PC-9 (cell line): ENCODE measurements at places on chromosomes 12 and 14. TPM values are rescaled to one million over a fixed set of nuclear protein-coding genes. Genes with fewer than 3 reads are reported as not detected.

DNA sequence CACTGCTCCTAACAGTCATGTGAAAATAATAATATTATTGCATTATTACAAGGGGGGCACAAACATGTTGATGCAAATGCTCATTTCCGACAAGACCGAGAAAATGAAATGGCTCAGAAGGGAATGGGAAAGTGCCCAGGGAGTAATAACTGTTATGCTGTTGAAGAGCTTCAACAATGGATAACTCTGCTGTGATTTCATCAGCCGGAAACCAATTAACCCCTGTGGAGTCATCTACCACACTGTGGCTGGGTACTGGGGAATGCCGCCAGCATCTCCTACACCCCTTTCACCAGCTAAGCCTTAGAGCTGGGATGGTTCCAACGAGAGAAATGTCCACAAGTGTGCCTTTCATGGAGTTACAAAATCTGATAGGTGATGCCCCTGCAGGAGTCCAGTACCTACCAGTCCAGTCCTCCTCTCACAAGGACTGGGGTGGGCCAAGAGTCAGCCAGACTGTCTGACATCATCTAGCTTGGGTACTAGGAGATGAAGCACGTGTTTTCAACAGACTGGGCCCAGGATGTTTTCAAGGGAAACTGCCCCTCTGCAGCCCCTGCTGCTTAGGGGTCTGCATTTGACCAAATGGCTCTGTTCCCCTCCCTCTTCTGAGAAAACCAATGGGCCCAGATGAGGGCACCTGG is 509.3 kb upstream of the CCDC196 start:
- H3K4me3 ChIP-seq = no peak overlapping the region
- no peaks in the 10 kb centered on the region for H3K27me3 ChIP-seq
- H3K4me1 ChIP-seq = no peaks in the 10 kb centered on the region
- no peaks in the 10 kb centered on the region for H3K36me3 ChIP-seq
- no peak overlapping the region for H3K27ac ChIP-seq
- DNase-seq = no peak

Gene KRT71
- not detected in 2 replicates for total RNA-seq

DNA sequence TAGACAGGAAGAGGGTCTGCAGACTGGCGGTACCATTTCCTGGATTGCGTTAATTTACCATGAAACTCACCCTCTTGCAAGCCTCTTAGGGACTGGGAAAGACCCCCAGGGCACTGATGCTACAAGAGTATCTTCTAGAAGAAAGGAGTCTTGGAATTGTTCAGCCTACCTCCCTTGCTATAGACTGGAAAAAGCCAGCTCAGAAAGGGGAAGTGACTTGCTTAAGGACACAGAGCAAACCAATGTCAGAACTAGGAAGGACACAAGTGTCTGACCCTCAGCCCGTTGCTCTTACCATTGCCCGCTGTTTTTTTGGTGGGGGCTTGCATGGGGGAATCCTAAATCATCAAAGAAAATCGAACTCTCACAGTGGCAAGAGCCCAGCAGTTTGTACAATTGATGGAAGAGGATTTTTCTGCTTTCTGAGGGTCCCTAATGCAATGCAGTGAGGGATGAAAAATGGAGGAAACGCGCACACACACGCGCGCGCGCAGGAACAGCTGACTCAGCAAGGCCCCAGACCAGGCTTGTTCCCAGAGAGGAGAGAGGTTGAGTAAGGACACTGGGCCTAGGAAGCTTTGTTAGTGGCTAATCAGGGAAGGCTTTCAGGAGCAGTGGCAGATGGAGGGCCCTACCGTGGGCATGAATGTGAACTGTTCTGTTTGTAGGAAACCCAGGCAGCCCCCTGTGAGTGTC is 50.9 kb downstream of the RIN3 start:
- H3K4me3 ChIP-seq = no peak overlapping the region
- peaks cover 52% of the 10 kb centered on the region for H3K4me1 ChIP-seq
- peak overlapping the region; percentile 87 for H3K27ac ChIP-seq
- no peaks in the 10 kb centered on the region for H3K27me3 ChIP-seq
- DNase-seq = no peak

GRCh38 chr12:124404162-124404784 is 109.4 kb downstream of the RFLNA start:
- no peak overlapping the region for H3K27ac ChIP-seq
- no peak overlapping the region for H3K4me3 ChIP-seq
- H3K4me1 ChIP-seq = no peaks in the 10 kb centered on the region
- no peak for DNase-seq

- no peaks in the 10 kb centered on the region for H3K4me1 ChIP-seq
- DNase-seq = no peak
- H3K36me3 ChIP-seq = 0 out of 2 replicates have a peak, but pooled peaks cover 3% of the 10 kb centered on the region
- no peak overlapping the region for H3K4me3 ChIP-seq
- H3K27ac ChIP-seq = no peak overlapping the region
Measured at GRCh38 chr14:30960216-30960615, 65.2 kb upstream of the AP4S1 start.

Gene LIN7A
- total RNA-seq = not detected in 2 replicates

DNA sequence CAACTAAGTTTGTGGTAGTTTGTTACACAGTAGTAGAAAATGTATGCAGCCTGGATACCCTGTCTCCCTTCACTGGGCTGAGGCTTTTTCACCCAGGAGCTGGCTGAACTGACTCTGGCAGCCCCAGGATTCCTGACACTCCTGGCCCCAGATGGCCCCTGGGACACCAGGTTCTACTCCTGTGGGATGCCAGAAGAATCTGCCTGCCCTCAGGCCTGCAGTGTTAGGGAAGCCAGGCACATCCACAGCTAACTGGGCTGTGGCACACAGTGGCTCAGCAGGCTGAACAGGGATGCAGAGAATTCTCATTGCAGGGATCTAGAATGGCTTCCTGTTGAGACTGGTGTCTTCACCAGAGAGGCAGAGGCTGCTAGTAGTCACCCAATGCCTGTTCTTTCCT is 8.5 kb downstream of the IFI27 start:
- no peaks in the 10 kb centered on the region for H3K4me1 ChIP-seq
- DNase-seq = no peak

DNA sequence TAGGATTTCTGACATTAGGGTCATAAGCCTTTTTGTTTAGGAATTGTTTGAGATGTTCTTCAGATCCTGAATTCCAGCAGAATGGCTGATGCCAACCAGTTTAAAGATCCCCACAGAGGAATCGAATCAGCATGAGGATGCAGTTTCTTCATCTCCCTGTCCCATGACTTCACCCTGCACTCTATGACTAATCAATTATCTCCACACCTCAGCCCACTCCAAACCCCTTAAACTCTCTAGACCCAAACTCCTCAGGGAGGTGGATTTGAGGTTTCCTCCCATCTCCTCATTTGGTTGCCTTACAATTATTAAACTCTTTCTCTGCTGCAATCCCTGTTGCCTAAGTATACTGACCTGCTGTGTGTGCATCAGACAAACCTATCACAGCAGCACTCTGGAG is 86.5 kb upstream of the CRY1 start:
- no peaks in the 10 kb centered on the region for H3K4me1 ChIP-seq
- DNase-seq = no peak
- H3K4me3 ChIP-seq = no peak overlapping the region
- H3K27me3 ChIP-seq = no peaks in the 10 kb centered on the region
- no peak overlapping the region for H3K27ac ChIP-seq
- no peaks in the 10 kb centered on the region for H3K36me3 ChIP-seq

Gene PPP1R1A
- not detected in 2 replicates for total RNA-seq

DNA sequence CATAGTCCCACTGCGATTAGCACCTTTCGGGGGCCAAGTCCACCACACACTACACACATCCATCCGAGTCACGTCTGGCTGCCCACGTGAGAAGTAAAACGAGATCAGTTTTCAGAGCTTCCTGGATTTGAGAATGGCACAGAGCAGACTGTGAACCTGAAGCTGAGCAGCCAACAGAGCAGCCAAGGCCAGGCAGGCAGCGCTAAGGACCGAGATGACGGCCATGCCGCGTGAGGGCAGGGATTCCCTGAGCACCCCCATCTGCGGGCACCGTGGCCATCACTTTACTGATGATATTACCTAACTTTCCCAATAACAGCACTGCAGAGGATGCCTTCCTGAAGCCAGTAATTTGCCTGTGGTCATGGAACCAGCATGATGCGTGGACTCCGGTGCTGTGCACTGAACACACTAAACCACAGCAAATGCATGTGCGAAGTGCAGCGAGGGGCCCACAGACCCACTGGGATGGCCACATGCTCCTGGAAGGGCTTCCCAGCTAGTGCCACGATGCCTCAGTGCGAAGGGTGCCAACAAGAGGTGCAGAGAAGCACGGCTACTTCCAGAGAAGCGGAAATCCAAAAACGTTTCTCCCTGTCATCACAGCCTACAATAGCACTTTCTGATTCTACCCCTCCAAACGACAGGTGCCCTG is 56.0 kb downstream of the RNF34 start:
- no peak overlapping the region for H3K4me3 ChIP-seq
- peaks cover 21% of the 10 kb centered on the region for H3K4me1 ChIP-seq
- no peaks in the 10 kb centered on the region for H3K36me3 ChIP-seq
- no peak overlapping the region for H3K27ac ChIP-seq
- DNase-seq = no peak

DNA sequence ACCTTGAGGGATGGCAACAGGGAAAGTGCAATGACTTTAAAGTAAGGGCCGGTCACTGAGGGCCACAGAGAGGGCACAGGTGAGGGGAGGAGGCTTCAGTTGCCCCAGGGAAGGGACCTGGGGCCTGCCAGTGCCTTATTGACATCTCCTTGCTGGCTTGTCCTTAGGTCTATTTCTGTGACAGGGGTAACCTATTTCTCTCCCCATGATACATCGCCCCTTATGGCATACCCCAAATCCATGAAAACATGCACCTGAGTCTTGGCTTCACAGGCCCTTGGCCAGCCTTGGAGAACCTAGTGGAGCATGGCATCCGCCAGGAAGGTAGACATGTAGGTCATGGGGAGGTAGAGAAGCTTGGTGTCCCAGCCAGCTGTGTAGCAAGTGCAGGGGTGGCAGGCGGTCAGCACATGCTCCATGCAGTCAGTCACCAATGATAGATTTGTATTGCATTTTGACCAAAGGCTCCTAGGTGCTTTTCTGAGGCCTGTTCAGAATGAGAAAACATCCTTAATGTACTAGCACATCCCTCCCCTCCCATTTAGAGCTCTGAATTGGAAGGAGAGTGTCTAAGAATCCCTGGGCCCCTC is 23.6 kb upstream of the RDH16 start:
- no peaks in the 10 kb centered on the region for H3K36me3 ChIP-seq
- DNase-seq = no peak
- H3K27ac ChIP-seq = no peak overlapping the region

- DNase-seq = no peak
- H3K4me1 ChIP-seq = peaks cover 15% of the 10 kb centered on the region
Measured at GRCh38 chr12:57840726-57841125, 5.8 kb downstream of the CTDSP2 start.

DNA sequence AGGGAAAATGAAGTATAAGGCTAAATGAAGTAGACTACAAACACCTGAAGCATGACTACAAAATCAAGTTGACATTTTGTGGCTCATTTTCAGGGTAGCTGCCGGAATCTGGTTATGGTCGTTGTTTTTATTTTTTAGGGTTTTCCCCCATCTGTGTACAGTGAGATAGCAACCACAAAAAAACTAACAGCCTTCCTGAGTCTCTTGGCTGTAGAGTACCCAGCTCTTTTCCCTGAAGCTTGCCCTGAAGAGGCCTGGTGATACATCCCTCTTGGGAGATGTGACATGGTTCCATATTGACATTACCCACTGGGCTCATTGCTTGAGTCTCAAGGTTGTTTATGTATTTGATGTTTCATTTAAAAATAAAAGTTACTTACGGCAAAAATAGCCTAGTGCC is 424.0 kb downstream of the ZFP36L1 start:
- H3K27me3 ChIP-seq = no peaks in the 10 kb centered on the region
- H3K4me3 ChIP-seq = no peak overlapping the region
- peaks cover 12% of the 10 kb centered on the region for H3K4me1 ChIP-seq
- no peak overlapping the region for H3K27ac ChIP-seq
- no peaks in the 10 kb centered on the region for H3K36me3 ChIP-seq

DNA sequence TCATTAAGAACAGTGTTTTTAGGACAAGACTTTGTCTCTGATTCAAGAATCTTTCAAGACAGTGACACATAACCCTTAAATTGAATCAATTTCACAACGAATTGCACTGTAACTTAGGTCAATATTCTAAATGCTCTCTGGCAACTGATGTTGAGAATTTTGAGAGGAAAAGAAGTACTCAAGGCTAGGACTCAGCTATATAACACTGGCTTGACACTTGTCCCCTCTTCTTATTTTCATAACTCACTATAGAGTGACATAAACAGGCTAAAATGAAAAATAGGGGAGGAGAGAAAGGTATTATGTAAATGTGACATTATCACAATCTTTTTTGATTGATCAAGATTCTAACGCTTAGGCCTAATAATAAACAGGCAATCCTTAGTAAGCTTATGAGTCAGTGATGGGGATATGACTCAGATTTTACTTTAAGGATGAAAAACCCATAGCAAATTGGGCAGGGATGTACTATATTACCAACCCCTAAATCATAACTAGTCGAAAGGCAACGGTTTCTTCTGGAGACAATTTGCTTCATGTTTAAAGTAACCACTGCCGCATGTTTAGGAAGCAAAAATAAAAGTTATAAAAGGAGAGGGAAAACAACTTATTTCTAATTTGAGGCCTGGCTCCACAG is 10.9 kb downstream of the BTG1 start:
- H3K4me3 ChIP-seq = no peak overlapping the region
- H3K4me1 ChIP-seq = peaks cover 67% of the 10 kb centered on the region
- H3K27ac ChIP-seq = peak overlapping the region; percentile 48
- H3K36me3 ChIP-seq = peaks cover 45% of the 10 kb centered on the region
- no peaks in the 10 kb centered on the region for H3K27me3 ChIP-seq

DNA sequence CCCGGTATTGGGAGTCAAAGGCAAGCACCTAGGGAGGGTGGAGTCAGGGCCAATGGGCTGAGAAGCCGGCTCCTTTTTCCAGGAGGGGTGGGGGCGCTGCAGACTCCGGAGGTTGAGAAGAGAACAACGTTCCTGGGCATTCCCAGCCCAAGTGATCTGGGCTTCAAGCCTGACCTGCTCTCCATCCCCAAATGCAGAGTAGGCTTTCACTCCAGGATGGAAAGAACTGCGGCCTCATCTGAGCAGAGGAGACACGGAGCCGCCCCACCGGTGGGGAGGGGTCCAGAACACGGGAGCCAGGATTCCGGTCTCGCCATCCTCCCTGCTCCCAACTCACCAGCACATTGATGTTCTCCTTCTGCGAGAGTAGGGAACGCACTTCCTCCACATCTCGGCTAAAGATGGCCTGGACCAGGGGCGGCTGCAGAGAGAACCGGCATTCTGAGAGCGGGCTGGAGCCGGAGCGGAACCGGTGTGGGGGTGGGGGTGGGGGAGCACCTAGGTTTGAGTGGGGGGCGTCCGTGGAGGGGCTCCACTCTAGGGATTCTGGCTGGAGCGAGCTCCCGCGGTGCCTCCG is 605 bp downstream of the ANKRD52 start:
- no peaks in the 10 kb centered on the region for H3K27me3 ChIP-seq
- peak; percentile 40 for DNase-seq
- peak overlapping the region; percentile 96 for H3K4me3 ChIP-seq
- H3K36me3 ChIP-seq = peaks cover 31% of the 10 kb centered on the region
- H3K27ac ChIP-seq = no peak overlapping the region
